ENCODE measurements at places on chromosomes 3 and 15.

DNA sequence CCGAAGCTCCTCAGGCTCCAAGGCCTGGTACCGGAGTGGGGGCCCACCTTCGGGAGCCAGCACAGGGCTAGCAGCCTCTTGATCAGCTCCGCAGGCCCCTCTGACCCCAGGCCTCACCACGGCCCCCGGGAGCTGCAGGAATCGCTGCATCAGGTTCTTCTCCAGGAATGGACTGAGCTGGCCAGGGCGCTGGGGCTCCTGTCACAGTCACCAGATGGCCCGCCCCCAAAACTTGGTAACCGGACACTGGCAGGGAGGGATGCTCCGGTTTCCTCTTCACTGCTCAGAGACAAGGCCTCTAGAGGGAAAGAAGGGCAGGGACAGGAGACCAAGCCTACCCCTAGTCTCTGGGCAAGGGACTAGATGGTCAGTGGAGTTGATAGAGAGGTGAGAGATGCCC lies 9.9 kb downstream of the AP3B2 start:
- no peak for DNase-seq

GRCh38 chr3:120396469-120396868 lies 47.3 kb upstream of the LRRC58 start:
- DNase-seq, result no peak

- DNase-seq, result no peak
Measured at GRCh38 chr15:82030176-82030575, 15.6 kb downstream of the MEX3B start.

DNA sequence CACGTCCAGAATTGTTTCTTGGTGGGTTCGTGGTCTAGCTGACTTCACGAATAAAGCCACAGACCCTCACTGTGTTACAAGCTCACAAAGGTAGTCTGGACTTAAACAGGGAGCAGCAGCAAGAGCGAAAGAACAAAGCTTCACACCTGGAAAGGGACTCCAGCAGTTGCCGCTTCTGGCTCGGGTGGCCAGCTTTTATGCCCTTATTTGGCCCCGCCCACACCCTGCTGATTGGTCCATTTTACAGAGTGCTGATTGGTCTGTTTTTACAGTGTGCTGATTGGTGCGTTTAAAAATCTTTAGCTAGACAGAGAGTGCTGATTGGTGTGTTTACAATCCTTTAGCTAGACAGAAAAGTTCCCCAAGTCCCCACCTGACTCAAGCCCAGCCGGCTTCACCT lies 194.2 kb upstream of the NDN start:
- no peak for DNase-seq

DNA sequence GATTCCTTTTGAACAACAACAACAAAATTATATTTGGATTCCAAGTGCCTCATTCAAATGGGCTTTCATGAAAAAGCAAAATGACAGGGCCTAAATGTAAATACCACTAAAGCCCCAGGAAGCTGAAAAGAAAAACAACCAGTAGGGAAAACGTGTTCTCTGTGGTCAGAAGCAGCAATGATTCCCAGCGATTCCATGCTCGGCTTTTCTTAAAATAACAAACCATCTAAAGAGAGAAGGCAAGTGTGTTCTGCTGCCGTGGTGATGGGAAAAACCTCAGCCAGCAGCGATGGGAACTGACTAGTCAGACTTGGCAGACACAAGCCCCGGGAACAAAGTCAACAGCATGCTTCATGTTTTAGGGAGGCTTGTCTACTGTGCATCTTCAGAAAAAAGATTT lies 153.6 kb downstream of the TNIK start:
- peak; percentile 78 for DNase-seq

GRCh38 chr15:98842192-98842972 lies 165.2 kb downstream of the PGPEP1L start:
- DNase-seq, result no peak

DNA sequence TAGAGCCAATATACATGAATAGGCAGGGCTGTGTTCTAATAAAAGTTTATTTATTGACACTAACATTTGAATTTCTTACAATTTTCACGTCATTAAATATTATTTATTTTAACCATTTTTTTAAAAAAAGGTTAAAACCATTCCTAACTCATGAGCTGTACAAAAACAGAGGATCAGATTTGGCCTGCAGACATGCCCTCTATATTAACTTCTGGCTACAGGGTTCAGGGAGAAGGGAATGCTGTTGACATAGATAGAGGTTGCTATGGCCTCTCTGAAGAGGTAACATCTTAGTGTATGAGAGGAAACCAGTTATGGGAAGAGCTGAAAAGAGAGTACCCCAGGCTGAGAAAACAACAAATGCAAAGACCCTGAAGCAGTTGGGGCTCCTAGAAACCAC lies 19.1 kb upstream of the RAP2B start:
- no peak for DNase-seq

DNA sequence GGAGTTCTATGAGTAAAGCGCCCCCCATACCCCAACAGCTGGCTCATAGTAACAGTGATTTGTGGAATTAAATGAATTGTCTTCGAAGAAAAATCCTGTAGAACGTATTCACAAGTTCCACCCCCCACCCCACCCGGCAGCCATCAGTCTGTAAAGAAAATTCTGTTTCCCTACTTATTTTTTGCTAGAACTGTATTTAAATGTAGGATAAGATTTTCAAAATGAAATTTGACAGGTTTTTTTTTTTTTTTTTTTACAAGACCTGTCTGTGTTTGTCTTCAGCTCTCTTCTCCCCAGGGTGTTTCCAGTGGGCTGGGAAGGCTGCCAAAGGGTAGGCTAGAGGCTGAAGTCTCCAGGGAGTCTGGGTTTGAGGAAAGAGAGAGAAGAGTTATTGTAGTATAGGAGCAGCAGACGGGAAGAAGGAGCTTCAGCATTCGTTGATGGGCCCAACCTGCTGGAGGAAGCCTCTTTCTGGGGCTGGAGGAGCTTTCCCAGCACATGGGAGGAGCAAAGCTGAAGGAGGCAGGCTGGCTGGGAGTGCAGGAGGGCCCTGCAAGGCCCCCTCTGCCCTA lies 130.6 kb upstream of the SEMA6D start:
- DNase-seq, result no peak

- DNase-seq, result peak; percentile 45
Measured at GRCh38 chr15:99450896-99451358, 114.9 kb upstream of the MEF2A start.

- no peak for DNase-seq
Measured at GRCh38 chr15:71575474-71576045, 234.8 kb upstream of the NR2E3 start.

DNA sequence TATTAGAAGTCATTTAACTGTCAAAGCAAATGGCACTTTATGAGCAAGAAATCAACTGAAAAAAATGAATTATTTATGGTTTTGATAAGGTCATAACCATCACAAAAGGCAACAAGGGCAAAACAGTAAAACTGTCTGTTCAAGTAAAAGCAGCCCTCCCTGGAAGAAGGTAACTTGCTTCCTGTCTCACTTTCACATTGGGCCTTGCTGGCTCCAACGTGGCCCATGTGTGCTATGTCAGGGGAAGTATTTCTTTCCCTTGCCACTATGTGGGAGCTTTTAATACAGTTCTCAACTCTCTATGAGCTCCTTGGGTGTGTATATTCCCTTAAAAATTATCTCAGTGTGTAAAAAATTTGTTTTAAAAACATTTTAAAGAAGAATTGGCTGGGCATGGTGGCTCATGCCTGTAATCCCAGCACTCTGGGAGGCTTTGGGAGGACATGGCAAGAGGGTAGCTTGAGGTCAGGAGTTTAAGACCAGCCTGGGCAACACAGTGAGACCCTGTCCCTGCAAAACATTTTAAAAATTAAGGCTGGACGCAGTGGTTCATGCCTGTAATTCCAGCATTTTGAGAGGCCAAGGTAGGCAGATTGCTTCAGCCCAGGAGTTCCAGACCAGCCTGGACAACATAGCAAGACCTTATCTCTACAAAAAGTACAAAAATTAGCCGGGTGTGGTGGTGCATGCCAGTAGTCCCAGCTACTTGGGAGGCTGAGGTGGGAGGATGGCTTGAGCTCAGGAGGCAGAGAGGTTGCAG lies 45.2 kb upstream of the TJP1 start:
- DNase-seq, result no peak

DNA sequence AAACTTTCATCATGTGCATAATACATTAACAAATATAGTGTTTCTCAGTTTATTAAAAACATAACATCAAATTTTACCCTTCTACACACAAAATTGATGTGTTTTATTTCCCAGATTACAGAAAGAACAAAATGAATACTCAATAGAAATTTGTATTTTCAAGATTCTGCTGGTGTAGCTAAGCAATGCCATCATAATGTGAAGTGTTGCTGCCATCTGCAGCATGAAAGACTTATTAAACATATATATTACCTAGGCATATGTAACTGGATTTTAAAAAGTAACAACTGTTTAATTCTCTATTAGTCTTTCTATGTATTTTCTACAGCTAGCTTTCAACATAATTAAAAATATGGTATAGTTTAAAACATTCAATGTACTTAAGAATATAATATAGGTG lies 27.5 kb downstream of the PLSCR5 start:
- peak; percentile 48 for DNase-seq

DNA sequence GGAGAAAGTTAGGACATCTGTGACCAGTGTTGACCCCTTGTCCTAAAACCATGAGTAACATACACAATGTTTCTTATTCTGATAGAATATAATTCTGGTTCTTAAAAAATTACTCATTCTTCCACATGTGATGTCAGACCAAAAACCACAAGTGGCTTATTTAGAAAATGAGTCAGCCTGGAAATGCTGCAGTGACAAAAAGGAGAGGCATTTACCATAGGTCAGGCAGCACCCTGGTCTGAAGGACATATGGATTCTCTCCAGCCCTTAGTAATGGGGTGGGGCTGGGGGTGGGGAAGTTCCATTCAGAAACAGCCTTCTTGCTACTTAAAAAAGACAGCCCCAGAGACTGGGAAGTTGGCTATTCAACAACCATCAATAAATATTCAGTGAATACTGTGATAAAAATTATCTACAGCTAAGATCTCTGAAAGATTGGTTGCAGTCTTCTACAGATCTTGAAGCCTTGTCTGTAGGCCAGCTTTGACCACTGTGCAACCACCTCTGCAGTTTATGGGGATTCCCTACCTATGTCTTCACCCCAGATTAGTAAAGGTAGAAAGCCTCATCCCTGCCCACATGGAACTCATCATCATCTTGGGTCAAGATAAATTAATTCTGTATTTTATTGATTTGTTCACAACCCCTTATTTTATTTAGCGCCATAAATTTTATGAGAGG lies 34.9 kb upstream of the TIMP4 start:
- no peak for DNase-seq

- DNase-seq, result no peak
Measured at GRCh38 chr15:97052513-97052912, 722.0 kb downstream of the NR2F2 start.

DNA sequence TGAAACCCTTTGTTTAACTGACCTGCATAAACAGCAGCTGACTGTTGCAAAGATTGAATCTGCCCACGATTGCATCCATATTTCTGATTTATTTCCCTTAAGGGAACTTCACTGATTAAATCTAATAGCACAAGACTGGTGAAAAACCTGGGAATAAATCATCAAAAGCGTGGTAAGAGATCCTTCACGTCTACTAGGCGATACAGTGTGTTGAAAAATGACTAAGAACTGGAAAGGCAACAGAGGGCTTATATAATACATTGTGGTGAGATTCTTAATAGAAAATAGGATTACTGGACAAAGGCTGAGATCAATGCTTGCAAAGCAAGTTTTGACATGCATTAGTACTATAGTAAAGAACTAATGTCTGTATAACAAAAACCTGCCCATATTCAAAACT lies 49.0 kb downstream of the POLQ start:
- no peak for DNase-seq

- peak; percentile 23 for DNase-seq
Measured at GRCh38 chr15:101499863-101500713, 10.6 kb upstream of the PCSK6 start.

DNA sequence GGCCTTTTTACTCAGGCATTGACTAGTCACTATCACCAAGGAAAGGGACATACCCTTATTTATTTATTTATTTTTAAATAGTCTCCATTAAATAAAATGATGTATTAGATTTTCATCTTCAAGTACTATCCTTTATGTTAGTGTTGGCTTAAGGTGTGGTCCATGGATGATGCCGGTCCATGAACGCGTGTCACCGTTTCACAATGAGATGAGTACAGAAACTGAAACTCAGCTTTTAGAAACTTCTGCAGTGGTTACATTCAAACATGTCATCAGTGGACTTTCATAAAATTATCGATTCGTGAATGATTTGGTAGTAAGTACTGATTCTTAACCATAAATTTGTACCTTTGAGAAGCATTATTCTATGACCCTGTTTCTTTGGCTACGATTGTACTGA lies 166.6 kb downstream of the SATB1 start:
- no peak for DNase-seq

GRCh38 chr15:42741710-42742109 lies 4.8 kb upstream of the CDAN1 start:
- DNase-seq, result no peak

- DNase-seq, result no peak
Measured at GRCh38 chr3:131193641-131194238, 167.1 kb downstream of the NEK11 start.

GRCh38 chr3:38653685-38654537 lies 4.4 kb upstream of the SCN5A start:
- no peak for DNase-seq

- no peak for DNase-seq
Measured at GRCh38 chr3:26118165-26118564, 328.3 kb downstream of the OXSM start.

DNA sequence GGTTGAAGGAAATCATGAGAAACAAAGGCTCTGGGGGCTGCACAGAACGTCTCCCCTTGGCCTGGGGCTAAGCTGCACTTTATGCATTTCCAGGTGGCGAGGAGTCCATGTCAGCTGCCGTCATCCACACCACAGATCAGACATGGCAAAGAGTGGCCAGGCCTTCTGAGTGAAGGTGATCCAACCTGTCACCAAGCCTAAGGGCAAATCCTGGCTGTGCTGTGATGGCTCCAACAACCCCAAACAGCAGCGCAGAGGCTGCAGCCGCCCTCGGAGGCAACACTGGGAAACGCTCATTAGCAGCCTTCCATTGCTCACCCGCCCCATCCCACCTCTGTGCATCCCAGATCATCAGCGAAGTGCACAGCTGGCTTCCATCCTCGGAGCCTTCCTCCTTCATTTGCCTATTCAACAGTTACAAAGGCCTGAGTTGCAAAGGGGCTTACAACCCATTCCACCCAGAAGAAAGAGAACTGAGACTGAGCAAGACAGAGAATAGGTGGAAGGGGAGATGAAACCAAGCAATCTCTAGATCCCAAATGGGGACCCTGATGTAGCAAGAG lies 55.7 kb downstream of the SRGAP3 start:
- DNase-seq, result no peak

- DNase-seq, result peak; percentile 64
Measured at GRCh38 chr3:50121072-50122032, 32.6 kb downstream of the RBM5 start.
